NCI-H524 treated with DMSO at 0.1 percent for 48 hours (cell line): ENCODE measurements at places on chromosomes 4 and X.

- no peak for DNase-seq
Measured at GRCh38 chr4:172750910-172751309, 417.7 kb upstream of the GALNT7 start.

DNA sequence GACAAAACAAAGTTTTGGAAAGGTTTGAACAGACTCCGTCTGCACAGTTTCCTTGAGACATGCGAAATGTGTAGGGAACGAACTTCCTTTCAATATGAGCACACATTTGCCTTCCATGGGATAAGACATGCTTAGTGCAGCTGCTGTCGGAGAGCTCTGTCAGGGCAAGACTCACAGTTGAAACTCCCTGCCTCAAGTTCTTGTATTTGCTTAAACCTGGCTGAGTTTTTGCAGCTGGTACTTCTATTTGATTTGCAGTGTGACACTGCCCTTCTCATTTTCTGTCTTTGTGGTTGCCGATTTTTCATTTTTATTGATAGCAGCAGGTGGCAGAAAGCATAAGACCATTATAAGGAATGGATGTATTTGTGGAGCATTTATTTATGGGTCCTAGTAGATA lies 18.2 kb upstream of the RHOH start:
- DNase-seq = no peak

DNA sequence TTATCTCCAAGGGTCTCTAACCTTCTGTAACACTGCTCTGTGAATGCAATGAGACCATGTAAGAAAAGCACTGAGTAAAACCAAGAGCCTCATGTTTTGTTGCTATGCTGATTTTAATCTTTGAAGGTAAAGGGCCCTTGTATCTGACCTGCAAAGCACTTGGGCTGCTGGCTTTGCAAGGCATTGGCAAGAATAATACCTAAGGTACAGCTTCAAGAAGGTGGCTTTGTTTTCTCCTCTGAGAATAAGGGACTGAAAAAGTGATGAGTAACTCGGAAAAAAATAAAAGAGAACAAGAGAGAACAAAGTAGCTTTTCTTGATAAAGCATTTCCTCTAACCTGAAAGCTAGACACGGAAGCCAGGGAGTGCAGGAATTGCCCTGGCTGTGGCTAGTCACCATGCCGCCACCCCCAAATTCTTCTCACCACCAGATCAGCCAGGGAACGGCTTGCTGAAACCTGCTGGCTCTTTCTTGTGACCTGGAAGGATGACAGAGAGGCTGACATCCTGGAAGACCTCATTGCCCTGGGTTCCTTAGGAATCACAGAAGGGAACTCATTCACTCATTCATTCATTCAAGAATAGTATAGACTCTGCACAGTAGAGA lies 41.8 kb upstream of the HS3ST1 start:
- DNase-seq = no peak

- DNase-seq = no peak
Measured at GRCh38 chr4:10100734-10101216, 15.8 kb downstream of the WDR1 start.

DNA sequence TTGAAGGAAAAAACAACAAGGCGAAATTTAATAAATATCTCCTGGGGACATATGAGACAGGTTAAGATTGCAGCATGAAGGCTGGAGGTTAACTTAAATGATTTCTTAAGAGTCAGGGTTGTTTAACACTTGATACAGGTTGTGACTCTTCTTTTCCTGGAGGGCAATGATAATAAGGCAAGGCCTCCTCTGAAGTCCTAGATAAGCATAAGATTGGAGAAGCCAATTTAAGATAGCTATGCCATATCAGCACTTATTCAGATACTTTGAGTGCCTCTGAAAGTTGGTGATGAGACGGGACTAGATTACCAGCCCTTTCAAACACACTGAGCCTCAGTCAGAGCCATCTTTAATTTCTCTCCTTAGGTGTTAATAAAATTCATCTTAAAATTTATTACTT lies 350.8 kb downstream of the FBXO8 start:
- no peak for DNase-seq
